ENCODE measurements at places on chromosomes 11 and 22.

- no peak for DNase-seq
These were observed 71.4 kb downstream of the NAT10 start for GRCh38 chr11:34176751-34177209.

- DNase-seq, result no peak
These were observed 8.3 kb downstream of the SEC14L6 start for GRCh38 chr22:30538280-30538679.

DNA sequence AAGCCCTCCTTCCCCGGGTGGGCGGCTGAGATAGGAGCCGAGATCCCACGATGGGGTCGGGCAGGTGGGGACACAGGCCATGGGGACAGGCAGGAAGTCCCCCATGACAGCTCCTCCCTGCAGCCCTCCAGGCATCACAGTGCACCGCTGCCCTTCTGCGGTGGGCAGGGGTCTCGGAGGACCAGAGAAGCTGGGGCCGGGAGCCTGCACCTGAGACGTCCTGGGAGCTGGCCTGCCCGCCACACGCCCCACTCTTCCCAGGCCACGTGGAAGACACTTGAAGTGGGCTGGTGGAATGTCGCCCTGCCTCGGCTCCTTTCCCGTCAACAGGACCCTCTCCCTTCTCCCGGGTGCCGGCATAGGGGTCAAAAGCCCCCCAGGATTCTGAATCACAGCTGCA, 55.4 kb downstream of the ELFN2 start:
- no peak for DNase-seq

GRCh38 chr11:19378814-19379213, 138.1 kb upstream of the E2F8 start:
- DNase-seq, result no peak

DNA sequence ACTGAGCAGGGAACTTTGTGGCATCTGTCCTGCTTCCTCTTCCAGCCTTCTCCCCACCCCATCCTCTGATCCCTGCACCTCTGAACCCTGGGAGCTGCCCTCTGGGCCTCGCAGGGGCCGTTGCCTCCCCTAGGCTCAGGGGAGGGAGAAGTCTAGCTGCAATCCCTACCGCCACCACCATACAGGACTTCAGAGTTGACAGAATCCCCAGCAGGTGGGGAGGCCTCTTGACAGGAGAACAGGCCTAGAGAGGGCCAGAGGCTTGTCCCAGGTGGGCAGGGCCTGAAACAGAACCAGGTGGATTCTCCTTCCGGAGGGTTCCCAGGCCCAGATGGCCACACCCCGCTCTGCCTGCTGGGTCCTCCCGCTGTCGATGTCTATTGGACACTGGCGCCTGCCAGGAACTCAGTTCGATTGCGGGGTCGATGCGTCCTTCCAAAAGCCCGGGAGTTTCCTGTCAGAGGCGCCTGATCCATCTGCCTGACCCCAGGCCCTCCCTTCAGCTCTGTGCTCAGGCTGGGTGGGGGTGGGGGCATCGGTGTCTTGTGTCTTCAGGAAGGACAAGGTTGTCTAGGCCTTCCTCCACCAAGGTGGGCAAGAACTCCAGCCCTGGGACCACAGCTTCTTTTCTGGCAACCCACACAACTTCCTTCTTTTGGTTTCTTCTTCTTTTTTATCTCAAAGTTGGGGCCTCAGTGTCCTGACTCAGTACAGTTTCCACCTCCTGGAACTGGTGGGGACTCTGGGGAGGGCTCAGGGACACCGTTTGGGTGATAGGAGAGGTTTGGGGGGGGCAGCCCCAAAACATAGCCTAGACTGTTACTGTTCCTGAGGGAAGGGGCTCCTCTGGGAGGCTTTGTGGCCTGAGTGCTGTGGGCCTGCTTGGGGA, 6.4 kb downstream of the STARD10 start:
- DNase-seq, result no peak

GRCh38 chr11:21930408-21930807, 262.5 kb upstream of the ANO5 start:
- DNase-seq, result no peak

- DNase-seq, result no peak
These were observed 5.7 kb upstream of the ADAMTS15 start for GRCh38 chr11:130442737-130443136.

- DNase-seq, result no peak
These were observed 15.6 kb upstream of the ARHGAP42 start for GRCh38 chr11:100671471-100671870.

GRCh38 chr11:101810546-101810945, 104.3 kb upstream of the CEP126 start:
- DNase-seq, result no peak

DNA sequence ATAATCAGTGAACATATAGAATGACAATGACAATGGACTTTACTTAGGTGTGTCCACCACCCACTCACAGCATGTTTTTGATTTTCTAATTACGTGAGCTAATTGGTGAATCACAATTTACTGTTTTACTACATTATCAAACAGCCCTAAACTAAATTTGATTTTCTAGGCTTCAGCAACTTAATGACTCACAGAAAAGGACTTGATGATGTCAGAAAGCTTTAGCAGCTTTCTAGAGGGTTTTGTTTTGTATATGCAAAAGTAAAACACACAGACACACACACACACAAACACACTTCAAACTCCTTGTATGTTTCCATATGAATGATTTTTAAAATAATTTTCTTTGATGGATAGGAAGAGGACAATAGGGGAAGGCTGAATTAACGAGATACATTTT, 878.6 kb upstream of the CCDC90B start:
- no peak for DNase-seq

DNA sequence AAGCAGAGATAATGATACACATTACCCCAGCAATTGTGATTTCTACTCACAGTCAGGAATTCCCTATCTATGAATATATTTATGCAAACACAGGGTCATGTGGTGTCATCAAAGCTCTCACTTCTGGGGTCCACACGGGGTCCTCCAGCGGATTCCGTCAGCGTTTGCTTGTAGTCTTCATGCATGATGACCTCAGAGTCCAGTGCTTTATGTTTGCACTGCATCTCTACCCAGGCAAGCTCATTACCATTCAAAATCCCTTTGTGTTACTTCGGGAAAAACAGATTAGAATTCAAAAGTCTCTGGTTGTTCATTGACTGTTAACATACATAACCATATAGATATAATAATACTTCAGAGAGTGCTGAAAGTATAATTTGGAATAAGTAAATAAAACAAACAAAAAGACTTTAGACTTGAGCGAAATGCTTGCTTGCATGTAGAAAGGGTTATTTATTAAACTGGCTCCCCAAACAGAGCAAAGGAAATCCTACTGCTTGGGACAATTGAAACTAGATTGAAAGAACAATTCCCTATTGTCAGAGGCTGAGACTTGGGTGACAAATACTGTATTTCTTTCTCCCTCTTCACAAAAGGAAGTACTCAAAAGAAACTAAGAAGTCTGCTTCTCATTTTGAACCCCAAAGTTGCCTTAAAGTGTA, 423.1 kb downstream of the ETS1 start:
- DNase-seq, result no peak

GRCh38 chr11:116379185-116379828, 393.5 kb downstream of the BUD13 start:
- no peak for DNase-seq

GRCh38 chr11:24820541-24820940, 323.7 kb downstream of the LUZP2 start:
- no peak for DNase-seq

DNA sequence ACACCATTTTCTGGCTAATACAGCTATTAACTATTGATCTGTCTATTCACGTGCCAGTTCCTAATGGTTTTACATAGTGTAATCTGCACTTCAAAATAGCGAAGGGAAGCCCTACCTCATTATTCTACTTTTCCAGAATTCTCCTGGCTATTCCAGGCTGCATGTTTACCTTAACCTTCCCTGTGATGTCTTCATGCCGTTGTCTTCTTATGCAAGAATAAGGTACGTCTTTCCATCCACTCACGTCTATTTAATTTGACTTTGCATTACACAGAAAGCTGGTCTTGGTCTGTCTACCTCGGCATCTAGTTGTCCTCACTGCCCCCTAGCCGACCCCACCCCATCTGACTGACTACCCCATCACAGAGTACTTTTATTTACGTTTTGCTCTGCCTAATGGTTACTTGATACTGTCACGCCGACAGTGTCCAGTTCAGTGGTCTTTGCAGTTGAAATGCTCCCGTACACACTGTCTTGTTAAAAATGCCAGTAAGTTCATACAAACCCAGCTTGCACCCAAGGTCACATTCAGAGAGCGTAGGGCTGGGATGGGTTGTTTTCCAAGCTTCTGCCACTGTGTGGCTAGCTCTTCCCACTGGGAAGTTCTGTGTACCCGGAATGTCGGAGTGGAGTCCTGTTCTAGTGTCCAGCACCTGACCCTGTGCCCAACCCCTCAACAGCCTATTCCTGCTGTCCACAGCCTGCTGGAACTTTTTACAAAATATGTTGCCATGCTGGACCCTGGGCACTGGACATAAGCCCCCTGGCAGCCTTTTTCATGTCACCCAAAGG, 15.0 kb downstream of the NEAT1 start:
- DNase-seq, result peak; percentile 48

GRCh38 chr11:118111019-118111743, 24.4 kb upstream of the SMIM35 start:
- no peak for DNase-seq

- no peak for DNase-seq
These were observed 5.7 kb upstream of the PVALB start for GRCh38 chr22:36822581-36822980.

GRCh38 chr11:35165423-35166368, 26.7 kb downstream of the CD44 start:
- DNase-seq, result peak; percentile 23

DNA sequence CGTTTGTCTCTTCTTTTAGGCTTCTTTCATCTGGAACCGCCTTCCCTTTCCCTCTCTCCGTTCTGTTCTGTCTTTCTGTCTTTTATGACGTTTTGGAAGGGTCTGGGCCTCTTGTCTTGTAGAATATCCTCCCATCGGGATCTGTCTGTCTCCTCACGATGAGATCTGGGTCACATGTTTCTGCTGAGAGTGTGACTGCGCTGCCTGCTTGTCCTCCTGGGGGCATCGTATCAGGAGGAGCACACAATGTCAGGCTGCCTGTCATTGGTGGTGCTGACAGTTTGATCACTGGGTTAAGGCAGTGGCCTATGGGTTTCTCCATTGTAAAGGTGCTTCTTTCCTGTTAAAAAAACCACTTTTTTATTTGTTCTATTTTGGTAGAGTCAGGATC, 60.4 kb upstream of the PARVG start:
- DNase-seq, result no peak

DNA sequence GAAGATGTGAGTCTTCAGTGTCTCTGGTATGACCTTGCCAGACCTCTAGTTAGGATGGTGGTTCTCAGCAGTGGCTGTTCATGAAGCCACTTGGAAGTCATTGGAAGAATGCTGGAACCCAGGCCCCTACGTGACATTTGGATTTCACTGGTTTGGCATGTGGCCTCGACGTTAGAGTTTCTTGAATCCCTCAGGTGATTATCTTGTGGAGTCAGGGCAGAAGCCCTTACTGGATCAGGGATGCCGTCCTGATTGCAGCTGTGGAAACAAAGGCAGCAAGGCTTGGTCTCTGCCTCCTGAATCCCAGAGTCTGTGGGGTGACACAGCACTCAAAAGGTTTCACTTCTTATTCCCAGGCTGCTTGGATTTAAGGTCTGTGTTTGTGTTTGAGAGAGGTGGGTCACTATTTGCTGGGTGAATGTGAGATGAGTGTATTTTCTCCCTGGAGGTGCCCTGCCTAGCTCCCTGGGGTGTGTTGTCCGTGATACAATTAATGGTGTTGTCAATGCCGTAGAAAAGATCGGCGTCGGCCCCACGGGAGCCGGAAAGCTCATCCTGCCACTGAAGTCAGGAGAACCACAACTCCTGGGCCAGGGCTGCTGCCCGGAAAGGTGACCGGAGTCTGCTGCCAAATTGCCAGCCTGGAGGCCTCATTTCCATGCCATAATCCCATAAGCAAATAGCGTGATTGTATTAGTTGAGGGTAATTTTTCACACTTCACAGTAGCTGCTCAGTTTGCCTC, 939.0 kb downstream of the BRD1 start:
- DNase-seq, result no peak

DNA sequence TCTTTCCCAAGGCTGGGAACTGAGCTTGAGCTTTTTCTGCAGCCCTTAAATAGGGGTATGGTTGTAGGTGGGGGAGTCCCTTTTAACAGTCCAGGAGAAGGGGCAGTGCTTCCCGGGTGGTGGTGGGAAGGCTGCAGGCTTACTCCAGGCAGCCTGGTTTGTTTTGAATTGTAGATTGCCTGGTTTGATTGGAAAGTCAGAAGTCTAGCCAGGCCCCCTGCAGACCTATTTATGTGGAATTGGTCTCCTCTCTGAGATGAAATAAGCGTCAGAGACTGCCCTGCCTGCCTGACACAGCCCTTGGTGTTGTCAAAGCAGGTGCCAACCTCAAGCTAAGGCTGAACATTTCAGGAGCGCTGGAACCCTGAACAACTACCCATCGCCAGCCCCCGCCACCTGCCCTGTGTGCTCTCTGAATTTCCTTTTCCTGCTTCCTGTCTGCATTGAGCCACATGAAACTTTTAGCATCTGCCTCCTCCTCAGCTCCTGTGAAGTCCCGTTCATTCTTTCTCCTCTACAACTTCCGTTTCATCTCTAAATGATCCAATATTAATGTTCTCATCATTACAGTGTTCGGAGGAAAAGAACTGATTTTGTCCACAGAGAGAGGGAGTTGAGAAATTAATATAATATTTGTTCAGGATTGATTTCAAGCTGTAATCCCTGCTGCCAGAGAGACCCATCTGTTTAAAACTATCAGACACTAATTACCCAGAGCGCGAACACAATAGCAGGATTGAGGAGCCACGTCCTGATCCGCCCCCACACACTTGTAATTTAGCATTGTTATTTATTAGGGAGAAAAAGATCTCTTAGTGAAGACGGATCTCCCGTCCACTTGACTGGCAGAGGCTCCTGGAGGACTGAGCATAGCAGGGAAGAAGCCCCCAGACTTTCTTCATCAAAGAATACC, 136.5 kb downstream of the TRIM29 start:
- no peak for DNase-seq

DNA sequence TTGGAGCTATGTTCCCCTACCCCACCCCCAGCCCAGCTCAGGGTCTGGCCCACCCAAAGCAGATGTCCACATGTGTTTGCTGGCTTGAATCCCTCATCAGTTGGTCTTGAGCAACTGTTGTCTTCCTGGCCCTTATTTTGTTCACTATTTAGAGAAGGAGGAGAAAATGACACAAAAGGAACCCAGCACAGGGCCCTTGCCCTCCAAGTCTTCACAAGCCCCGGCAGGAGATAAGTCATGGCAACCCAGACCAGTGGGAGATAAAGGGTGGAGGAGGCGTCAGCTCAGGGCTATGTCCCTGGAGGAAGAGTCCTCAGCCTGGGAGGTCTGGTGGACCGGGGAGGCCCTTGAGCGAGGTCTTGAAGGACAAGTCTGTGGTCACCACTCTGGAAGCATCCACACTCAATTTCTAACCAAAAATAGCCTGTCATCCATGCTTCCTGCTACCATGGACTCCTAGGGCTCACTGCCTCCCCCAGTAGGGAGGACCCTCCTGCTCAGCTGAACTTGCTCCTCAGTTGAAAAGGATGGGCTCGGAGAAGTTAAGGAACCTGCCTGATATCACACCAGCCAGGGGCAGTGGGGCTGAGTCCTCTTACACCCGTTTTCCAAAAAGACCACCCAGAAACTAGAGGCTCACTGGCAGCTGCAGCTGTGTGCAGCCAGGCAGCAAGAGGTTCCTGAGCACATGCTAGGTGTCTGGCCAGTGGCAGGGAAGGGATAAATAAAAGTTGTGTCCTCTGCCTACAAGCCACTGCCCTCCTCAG, 1.8 kb upstream of the RAB3IL1 start:
- DNase-seq, result peak; percentile 67

- no peak for DNase-seq
These were observed 31.6 kb downstream of the MARK2 start for GRCh38 chr11:63870351-63871140.
